ENCODE measurements at places on chromosomes 11 and 22.

DNA sequence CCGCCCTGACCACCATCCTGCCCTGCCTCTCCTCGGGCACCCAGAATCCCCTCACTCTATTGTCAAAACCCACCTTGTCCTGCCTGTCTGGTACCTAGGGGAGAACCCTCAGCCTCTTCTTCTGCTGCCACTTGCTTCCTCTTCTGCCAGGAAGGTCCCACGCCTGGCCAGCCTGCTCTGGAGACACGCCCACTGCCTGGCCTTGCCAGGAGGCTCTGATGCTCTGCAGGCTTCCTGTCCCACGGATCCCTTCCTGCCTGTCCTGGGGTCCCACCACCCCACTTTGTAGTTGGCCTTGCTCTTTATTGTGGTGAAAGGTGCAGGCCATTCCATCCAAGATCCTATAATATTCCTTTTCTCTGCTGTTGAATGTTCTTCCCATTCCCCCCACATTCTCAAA is 63.4 kb downstream of the BMAL1 start:
- no peak for DNase-seq

GRCh38 chr11:70472240-70472639 is 73.9 kb downstream of the CTTN start:
- DNase-seq, result no peak

- peak; percentile 64 for DNase-seq
Observed at GRCh38 chr11:79173615-79174014, 267.2 kb downstream of the TENM4 start.

DNA sequence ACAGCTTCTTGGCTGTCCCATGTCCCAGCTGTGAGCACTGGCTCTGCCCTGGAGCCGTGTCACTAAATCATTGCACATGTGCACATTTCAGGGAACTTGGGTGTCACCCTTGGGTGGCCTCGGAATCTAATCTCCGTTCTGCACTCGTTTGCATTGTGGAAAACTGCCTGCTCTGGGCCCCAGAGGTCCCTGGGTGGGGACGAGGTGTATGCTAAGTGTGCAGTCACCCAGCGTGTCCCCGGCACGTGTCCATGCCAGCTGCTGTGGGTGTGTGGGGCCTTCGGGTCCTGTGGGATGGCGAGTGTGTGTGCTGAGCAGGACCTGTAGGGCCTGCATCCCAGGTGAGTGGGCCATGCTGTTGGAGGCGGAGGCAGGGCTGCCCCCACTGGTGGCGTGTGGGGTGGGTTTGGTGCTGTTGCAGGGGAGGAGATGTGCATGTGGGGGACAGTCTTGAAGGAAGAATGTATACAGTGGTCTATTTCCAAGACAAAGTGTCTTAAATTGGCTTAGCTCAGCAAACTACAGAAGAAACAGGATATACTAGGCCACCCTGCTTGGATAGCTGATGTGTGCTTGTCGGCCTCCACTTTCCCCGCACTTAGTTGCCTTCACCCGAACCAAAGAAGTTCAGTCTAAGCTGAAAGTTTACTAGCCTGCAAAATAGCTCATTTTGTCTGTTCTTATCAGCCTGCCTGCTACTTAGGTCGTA is 14.6 kb downstream of the TANGO2 start:
- no peak for DNase-seq

- DNase-seq, result no peak
Observed at GRCh38 chr11:326592-326841, 5.9 kb upstream of the IFITM3 start.

GRCh38 chr11:34308049-34308912 is 49.5 kb downstream of the ABTB2 start:
- DNase-seq, result no peak

DNA sequence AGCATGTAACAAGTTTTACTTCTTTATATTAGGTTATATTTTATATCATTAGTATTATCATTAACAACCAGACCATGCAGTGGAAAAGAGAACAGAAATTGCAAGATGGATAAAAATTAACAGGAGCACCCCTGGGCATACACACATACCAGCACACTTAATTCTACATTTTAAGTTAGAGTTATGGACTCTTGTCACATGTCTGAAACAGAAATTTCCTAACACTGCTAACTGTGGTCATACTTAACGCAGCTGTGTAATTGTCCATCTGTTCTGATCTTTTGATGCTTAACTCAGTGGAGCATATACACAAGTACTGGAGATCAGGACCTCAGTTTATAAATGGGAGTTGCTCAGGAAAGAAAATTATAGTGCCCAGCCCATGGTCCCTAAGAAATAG is 358 bp downstream of the OR52H1 start:
- no peak for DNase-seq

GRCh38 chr11:85941380-85941973 is 86.3 kb downstream of the CCDC83 start:
- peak; percentile 77 for DNase-seq

DNA sequence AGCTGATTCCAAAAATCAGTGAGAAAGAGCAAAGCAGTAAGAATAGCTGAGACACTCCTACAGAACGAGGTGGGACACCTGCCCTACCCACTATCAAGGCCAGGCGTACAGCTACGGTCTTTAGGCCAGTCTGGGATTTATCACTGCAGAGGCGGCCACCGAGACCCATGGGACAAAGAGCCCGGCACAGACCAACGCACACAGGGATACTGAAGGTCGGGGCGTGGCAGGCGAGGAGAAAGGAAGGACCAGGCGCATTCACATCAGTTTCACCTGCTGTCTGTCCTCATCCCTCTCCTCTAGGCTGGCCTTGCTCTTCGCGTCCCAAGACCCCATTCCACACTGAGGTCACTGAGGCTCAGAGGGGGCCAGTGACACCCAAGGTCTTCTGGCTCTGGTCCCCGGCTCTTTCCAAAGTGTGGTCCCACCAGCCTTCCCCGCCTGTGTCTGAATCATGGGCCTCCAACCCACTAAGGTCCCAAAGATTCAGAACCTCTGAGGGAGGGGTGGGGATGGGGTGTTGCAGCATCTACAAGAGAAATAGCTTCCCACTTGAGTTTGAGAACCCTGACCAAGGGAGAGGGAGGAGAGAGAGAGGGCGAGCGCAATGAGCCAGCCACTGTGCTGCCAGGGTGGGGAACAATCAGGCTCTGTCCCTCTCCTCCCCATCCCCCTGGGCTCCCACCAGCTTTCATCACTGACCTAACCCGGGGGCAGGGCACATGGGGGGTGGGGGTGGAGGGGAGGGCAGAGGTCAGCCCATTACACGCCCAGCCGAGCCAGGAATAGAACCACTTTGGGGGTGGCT is 7.2 kb upstream of the PICK1 start:
- DNase-seq, result peak; percentile 94

- DNase-seq, result no peak
Observed at GRCh38 chr11:1158681-1159487, 1.1 kb downstream of the MUC5AC start.

DNA sequence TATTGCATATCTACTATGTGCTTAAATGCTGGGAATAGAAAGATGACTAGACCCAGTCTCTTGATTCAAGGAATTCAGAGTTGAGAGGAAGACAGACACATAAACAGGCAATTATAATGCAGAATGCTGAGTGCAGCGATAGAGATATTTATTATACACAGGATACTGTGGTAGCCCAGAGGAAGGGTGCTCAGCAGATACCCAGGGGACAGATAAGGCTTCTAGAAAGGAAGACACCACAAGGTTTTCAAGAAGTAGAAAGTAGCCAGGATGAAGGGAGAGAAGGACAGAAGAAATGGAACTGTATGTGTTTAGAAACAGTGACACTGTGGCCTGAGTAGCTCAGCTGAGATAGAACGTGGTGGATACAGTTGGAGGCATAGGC is 79.4 kb upstream of the NNMT start:
- DNase-seq, result no peak

DNA sequence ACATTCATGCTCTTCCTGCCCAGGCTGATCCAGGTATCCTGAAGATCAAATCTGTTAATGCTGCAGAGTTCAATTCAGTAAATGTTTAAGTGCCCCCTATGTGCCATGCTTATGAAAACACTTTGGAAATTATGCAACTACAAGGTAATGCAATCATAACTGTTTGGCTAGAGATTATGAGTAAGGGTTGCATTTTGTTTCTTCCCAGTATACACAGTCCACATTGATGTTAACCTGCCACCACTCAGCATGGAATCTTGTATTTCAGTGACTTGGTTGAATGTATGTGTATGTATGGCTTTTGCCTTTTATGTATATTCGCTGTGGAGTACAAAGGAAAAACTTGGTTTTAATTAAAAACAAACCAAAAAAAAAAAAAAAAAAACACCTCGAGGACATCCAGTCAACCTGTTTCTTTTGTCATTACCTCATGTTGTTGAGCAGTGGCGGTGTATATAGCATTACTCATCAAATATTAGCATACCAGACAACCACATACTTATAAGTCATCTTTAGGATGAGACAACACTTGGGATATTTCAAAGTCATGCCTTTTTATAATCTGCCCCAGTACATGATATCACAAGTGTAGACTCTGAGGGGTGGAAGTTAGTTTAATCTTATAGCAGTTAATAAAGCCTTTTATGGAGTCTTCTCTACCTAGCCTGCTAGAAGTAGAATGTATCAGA is 86.1 kb upstream of the HORMAD2 start:
- no peak for DNase-seq

DNA sequence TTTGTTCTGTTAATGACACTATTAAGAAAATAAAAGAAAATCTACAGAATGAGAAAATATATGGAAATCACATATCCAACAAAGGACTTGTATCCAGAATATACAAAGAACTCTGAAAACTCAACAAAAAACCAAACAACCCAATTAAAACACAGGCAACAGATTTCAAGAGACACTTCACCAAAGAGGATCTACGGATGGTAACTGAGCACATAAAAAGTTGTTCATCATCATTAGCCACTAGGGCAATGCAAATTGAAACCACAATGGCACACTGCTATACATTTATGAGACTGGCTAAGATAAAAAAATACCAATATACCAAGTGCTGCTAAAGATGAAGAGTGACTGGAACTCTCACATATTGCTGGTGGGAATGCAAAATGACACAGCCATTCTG is 34.5 kb upstream of the SLC25A1 start:
- DNase-seq, result no peak

DNA sequence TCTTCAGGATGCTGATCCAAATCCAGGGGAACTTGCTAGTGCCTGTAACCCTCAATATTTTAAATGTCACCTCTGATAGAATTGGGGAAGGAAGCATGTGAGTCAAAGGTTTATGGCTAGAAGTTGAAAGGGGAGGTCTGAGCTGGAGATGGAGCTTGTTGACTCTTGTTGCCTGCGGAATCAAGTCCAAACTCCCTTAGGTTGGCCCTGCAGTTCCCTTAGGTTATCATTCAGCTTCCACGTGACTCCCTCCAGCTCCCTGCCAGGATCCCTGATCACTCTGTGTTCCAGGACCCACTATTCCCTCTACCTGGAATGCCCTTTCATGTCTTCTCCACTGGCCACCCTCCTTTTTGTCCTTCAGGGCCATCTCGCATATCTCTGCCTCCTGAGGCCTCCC is 26.2 kb upstream of the LIPT2 start:
- no peak for DNase-seq

GRCh38 chr11:83865636-83866461 is 579.7 kb upstream of the CCDC90B start:
- DNase-seq, result peak; percentile 22

DNA sequence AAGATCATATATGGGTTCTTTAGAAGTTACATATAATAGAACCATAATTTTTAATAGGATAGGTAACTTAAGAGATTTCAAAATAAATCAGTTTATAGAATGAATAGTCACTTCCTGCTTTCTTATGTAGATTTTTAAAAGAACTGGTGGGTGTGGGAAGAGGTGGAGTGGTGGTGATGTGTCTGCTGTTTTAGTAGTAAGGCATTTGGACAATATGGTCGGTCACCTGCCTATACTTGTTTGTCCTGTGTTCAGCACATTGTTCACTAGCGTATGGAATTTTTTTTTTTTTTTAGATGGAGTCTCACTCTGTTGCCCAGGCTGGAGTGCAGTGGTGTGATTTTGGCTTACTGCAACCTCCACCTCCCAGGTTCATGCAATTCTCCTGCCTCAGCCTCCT is 39.3 kb downstream of the CCDC81 start:
- DNase-seq, result no peak

- DNase-seq, result no peak
Observed at GRCh38 chr11:124843616-124843910, 21.7 kb upstream of the ROBO3 start.

DNA sequence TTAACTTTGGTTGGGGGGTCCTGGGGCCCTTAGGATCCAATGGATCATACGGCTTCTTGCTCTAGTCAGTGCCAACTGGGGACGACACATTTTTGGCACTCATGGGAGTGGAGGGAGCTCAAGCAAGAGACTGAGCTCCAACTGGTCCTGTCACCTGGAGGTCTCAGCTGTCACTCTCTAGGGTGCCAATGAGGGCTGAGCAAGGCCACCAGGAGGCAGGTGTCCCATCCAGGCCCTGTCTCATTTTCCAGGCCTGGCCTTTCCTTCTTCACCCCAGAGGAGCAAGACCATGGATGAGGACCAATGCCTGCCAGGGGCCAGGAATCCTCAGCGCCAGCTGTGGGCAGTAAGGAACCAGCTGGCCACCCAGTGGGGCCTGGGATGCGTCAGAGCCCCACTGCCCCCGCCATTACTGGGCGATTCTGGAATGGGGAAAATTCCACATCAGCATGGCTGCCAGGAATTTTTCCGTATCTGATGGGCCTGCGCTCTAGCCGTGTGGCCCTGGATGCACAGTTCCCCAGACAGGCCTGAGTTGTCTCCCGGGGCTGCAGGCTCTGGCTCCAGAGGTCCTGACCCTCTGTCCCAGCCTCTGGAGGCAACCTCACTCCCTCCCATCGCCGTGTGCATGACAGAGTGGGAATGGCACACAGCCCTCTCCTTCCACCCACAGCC is 669 bp upstream of the GAL3ST1 start:
- peak; percentile 56 for DNase-seq

- peak; percentile 85 for DNase-seq
Observed at GRCh38 chr22:46233231-46233630, 16.9 kb downstream of the CDPF1 start.

- no peak for DNase-seq
Observed at GRCh38 chr22:31954535-31955523, 10.5 kb downstream of the YWHAH start.

DNA sequence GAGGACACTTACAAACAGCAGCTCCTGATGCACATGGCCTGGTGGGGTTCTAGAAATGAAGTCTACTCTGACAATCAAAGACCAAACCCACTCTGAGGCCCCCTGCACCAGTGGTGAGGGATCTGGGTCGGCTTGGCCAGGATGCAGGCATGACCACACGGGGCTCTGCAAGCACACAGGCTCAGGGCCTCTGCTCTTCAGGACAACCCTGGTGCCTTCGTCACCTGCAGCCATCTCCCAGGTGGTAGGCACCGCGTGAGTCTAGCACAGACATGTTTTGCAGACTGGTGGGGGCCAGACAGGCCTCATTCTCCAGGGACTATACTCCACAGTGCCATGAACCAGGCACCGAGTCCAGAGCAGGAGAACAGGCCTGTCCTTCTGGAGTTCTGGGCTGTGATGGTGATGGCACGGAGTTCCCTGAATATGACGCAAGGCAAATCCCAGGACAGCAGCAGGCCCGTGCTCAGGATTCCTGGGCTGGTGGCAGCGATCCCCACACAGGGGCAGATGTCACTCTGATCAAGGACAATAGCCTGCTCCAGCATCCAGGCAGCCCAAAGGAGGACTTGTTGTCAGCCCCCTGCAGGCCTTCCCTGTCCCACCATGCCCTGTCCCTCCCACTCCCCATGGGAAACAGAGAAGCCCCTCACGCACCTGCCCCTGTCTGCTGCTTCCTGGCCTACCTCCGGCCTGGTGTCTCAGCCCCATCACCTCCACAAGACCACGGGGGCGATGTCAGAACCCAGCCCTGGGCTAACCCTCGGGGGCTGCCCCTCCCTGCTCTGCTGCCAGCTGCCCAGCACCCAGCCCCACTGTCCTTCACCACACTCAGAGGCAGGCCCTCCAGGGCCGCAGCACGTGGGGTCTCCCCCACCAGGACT is 36.1 kb downstream of the GNB1L start:
- DNase-seq, result no peak

- no peak for DNase-seq
Observed at GRCh38 chr11:69002570-69003231, 10.3 kb downstream of the MRGPRF start.
